NCI-H1436 treated with DMSO at 0.1 percent for 48 hours (cell line): ENCODE measurements at places on chromosomes 2 and 18.

DNA sequence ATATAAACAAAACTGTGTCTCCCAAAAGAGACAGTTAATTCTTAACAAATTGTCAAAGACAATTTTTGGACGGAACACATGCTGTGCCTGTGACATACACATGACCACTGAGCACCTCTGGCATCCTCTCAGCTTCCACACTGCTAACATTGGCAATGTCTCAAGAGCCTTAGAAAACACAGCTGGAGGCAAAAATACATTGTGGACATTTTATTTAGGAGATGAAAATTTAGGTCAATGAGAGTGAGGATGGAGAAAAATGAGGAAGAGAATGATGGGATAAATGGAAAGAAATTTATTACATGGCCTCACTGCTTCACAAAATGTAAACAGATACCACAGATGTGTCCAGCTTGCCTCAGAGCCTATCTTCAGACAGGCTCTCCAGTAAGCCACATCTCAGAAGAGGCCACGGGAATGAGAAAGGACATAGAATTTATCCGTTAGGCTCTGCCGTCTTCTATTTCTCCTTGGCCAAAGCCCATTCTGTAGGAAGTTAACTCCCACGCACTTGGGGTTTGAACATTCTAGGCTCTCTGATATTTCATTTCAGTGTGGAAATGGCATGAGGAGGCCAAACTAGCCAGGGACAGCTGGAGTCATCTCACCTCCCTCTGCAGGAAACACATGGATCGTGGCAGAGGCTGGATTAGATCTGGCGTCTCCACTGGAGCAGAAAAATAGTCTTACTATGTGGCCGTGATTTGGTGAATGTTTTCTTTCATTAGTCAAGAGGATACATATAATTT lies 519.4 kb upstream of the DSEL start:
- no peak for DNase-seq

DNA sequence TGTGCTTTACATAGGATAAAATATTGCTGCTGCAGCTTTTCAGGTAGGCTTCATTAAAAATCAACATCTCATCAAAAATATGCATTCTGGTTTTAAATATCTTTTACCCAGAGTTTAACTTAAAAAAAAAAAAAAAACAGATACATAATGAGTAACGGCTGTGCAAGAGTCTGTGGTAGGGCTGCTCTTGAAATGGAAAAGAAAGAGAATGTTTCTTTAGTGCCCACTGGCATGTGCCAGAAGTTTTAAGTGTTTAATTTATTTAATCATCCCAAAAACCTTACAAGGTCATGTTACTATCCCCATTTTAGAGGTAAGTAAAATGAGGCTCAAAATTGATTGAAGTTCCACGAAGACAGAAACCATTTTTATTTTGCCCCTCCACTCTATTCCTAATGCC lies 92.1 kb downstream of the SLC8A1 start:
- no peak for DNase-seq

GRCh38 chr2:237057893-237058300 lies 27.8 kb upstream of the COPS8 start:
- no peak for DNase-seq

DNA sequence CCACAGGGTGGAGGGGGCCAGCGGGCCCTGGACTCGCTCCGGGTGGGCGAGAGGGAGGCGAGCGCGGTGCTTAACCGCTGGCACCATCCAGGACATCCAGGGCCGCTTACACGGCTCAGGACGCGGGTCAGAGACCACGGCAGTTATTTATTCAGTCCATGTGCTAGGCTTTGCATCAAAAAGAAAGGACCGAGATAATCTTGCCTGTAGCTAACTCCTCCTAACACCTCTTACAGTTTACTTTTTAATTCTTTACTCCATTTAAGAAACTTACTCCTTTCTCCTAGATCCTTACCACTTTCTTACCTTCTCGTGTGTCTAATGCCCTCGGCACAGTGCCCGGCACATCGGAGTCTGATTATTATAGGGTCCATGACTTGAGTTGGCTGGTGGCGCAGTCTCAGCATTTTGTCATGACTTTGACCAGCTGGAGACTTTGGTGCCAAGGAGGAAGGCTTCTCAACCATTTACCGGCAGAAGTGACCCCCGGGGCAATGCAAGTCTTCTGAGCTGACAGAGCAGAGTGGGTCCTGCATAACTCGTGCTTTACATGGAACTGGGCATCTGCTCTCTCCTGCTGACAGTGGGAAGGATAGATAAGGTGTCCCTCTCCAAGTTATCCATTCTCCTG lies 503 bp downstream of the ANXA4 start:
- DNase-seq = no peak

DNA sequence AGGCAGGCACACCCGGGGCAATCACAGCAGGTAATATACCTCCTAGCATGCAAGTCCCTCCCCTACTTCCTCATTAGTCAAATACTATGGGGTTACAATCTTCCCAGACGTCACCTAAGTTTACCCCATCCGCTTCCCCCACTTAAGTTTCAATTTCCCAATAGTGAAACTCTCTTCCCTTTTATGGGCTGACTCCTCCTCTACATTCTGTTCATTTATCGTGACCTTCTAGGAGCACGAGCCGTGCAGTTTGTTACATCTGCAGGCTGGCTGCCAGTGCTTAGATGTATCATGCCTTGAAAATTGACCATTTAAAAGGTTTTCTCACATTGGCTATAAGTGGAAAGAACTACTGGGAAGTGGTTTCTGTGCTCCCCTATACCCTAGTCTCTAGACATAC lies 1357.8 kb upstream of the CRIM1 start:
- no peak for DNase-seq

- DNase-seq = no peak
Observed at GRCh38 chr2:238968616-238969384, 120.9 kb downstream of the TWIST2 start.

DNA sequence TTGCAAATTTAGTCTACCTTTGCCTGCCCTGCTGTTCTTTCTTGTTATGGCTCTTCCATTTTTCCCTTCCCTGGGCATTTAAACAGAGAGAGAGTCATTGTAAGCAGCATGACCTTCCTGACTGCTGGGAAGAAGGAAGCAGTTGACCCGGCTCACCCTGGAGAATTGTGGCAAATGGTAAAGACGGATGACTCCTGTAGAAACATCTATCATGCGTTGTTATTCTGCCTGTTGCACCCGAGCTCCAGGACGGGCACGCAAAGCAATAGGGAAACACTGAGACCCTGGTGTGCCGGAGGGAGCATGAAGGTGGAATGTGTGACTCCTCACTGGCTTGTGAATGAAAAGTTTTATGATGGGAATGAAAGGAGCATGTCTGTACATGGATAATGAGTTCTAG lies 113.3 kb downstream of the OSBPL6 start:
- DNase-seq = no peak

GRCh38 chr2:203649176-203649814 lies 57.1 kb upstream of the CD28 start:
- DNase-seq = no peak

GRCh38 chr18:5969989-5970403 lies 74.7 kb upstream of the TMEM200C start:
- no peak for DNase-seq

DNA sequence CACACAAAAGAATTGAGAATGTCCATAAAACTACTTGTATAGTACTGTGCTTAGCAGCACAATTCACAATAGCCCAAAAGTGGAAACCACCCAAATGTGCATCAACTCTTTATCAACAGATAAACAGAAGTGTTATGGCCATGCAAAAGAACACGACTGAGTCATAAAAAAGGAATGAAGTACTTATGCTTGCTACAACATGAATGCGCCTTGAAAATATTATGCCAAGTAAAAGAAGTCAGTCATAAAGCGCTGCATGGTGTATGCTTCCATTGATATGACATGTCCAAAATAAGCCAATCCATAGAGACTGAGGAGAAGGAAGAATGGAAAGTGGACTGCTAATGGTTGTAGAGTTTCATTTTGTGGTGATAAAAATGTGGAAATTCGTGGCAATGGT lies 12.1 kb upstream of the MAP2 start:
- DNase-seq = no peak

DNA sequence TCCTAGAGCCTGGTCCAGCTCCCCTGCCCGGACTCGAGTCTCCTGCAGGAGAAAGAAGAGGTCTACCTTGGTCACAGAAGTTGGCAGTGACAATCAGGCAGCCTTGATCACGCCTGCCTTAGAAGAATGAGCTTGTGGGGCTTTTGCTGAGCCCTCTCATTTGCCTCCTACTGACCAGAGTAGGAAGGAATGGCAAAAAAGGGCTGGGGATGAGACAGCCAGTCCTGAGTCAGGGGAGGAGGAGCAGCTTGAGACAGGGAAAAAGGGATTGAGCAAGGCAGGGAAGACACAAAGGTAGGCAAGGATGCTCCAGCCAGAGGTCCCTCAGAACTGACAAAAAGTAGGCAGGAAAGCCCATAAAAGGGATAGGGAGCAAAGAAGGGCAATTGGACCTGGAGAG lies 6.0 kb downstream of the WDR54 start:
- no peak for DNase-seq

- no peak for DNase-seq
Observed at GRCh38 chr2:133570542-133570941, 2.3 kb upstream of the NCKAP5 start.

DNA sequence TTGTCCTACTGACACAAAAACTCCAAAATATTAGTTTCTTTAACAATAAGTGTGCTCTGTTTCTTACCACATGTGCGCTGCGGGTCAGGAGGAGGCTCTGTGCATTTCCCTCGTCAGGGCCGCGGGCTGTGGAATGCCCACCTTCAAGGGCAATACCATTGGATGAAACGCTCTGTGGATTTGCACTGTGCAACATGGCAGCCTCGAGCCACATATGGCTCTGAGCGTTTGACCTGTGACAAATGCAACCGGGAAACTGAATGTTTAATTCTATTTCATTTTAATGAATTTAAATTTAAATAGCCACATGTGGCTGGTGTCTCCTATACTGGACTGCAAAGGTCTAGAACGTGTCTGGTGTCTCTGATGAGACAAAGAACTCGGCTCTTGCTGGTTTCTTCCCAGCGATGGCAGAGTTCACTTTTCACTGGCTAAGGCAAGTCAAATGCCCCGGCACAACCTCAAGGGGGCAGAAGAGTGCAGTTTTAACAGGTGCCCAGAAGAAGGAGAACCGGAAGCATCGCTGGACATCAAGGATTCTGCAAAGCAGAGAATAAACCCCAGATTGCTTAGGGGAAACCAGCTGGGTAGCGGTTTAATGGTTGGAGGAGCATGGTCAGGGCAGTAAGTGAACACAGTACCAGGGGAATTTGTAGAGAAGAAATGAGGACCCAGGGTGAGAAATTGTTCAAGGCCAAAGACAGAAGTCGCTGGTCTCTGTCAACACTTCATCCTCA lies 37.0 kb upstream of the TMEM18 start:
- DNase-seq = peak; percentile 14

- DNase-seq = no peak
Observed at GRCh38 chr2:187658952-187659525, 104.8 kb upstream of the TFPI start.

DNA sequence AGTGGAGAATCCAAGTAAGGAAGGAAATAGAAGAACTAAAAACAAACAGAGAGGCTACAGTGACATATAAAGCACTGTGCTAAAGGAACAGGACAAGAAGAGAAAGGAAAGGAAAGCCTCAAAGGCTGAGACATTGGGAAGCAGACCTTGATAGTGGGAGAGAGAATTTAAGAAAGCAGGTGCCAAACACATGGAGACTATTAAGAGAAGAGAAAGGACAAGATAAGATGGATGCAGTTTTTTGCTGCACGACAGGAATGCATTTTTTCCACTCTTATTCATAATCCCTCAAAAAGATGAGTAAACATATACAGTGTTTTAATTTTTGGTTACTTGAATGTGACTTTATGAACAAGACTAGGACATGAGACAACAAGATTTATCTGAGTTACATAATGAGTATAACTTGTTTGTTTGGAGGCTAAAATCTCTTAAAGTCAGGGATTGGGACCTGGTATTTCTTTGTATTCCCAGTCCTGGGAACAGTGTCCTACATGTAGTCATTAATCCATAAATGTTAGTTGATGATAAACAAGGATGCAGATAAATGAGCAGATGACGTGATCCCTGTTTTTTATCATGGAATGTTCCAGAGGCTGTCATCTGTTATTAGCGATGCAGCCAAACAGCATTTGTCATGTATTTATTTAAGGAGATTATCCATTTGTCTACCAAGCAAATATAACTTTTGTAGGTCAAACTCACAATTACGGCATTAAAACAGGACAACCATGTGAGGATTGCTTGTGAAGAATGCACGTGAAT lies 141.7 kb downstream of the DNER start:
- no peak for DNase-seq

GRCh38 chr2:147715807-147716206 lies 129.0 kb upstream of the ACVR2A start:
- DNase-seq = no peak

GRCh38 chr2:54040685-54041084 lies 69.9 kb upstream of the PSME4 start:
- DNase-seq = no peak

GRCh38 chr2:234761910-234762309 lies 189.9 kb upstream of the SH3BP4 start:
- no peak for DNase-seq

- DNase-seq = no peak
Observed at GRCh38 chr2:29931818-29932217, 10.4 kb upstream of the ALK start.

DNA sequence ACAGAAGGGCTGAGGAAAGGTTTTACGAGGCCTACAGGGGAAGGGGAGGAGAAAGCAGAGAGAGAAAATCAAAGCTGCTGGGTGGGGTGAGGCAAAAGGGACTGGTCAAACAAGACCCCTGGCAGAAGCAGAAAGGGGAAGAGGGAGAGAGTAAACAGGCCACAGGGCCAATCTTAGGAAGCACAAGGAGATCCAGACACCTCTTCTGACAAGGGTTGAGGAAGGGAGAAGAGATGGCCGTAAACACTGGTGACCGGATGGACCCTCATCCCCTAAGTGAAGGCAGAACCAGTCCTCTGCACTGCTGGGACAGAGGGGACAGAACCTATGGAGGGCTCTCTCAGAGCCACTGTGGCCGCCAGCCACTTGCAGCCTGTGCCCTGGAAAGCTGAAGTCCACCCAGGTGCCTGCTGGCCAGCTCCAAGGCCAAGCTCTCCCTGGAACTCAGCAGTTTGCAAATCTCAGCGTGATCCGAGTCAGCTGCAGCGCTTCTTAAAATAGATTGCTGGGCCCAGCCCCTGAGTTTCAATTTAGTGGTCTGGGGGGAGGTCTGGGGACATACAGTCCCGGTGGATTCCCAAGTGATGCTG lies 108.8 kb downstream of the TMEM163 start:
- no peak for DNase-seq

DNA sequence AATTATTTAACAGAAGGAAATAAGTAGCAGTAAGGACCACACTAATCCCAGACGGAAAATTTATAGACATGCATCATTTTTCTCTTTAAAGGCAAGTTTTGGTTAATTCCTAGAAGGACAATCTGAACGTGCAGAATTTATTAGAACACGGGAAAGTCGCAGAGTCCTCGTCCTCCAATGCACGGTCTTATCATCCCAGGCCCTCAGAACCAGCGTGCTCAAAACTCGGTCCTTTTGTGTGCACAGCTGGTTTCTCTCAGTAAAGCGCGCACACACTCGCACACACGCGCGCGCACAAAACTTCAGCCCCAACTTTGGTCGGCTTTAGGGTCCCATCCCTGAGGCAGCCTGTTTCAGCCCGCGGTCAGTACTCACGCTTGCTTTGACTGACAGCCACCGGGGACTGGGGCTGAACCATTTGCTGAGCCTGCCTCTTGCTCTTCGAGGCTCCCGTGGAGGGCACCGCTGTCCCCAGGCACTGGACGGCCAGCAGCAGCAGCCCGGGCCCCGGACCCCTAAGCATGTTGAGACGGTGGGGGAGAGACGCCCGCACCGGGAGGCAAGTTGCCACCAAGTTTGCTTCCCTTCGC lies 493 bp downstream of the FN1 start:
- DNase-seq = no peak
